ENCODE measurements at places on chromosomes 12 and 14.

DNA sequence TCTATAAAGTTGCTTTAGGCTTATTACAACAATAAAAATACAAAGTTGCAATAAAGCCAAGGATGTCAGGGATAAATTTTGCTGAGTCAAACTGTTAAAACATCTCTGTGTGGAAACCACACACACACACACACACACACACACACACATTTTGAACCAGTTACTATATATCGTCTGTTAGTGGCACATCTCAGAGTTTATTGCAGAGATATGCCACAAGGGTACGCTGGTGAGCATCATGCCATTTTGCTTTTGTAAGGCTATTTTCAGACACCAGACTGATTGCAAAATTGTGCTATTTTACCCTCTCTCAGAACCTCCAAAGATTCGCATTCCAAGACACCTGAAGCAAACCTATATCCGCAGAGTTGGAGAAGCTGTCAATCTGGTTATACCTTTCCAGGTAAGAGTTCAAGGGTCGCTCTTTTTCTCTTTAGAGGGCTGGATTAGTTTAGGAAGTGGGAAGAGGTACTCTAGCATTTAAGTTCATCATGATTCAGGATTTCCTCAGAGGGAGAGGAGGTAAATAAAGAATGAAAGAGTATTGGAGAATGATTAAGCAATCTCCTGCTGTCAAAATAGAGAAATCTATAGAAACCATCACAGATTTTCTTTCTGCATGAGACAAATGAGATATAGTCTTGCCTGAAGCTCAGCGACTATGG lies 27.3 kb upstream of the CHPT1 start:
- DNase-seq, result peak; percentile 47

DNA sequence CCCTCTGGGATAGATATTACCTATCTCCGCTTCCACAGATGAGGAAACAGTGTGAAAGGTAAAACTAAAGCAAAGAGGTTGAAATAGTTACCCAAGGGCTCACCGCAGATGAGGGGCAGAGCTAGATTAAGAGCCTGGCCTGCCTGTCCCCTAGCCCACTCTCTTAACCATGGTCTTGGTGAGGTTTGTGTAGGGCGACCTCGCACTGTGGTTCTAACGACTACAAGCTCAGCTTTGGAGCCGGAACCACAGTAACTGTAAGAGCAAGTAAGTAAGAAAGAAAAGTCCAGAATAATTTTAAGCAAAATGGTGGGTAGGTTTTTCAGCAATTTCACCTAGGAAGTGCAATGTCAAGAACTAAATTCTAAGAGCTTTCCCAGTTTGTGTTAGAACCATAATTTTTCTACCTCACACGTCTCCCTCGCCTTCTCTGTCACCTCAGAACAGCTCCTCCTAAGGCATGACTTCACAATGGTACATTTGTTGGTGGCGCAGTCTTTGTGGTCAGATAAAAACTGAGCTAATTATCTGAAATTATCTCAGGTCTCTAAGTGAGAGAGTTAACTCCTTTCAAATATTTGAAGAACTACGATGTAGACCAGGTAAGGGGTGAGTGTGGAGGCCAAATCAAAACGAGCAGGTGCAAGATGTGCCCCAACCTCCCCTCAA lies 64.8 kb downstream of the DAD1 start:
- no peak for DNase-seq

DNA sequence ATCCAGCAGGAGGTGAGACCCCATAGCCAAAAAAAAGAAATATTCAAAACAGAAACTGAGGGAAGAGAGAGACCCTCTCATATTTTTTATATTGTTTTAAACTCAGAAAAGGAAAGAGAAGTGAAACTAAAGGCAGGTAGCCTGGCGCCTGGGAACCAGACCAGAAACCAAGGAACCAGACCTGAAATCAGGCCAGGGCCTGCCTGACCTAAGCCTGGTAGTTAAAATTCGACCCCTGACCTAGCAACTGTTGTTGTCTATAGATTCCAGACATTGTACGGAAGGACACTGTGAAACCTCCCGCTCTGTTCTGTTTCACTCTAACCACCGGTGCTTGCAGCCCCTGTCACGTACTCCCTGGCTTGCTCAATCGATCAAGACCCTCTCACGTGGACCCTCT lies 38.5 kb upstream of the CD163 start:
- DNase-seq, result no peak

GRCh38 chr12:51341251-51342007 lies 5.0 kb downstream of the CELA1 start:
- DNase-seq, result peak; percentile 75

DNA sequence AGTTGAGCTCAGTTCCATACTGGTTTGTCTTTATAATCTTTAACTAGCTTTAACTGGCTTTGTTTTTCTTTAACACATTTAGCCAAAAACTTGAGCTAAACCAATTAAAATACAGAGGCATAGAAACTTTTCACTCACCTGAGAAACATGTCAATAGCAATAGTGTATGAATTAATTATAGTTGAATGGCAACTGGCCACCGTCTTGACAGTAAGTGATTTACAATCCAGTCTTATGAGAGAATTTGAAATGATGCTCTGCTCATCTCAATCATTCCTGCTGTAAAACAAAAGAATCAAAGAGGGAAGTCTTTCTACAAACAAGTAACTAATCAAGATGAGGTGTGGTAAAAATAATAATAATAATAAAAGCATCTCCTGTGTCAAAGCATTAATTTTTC lies 86.6 kb upstream of the AMIGO2 start:
- no peak for DNase-seq

Data from T-cell (primary cell).